ENCODE measurements at places on chromosomes 2 and 18.

DNA sequence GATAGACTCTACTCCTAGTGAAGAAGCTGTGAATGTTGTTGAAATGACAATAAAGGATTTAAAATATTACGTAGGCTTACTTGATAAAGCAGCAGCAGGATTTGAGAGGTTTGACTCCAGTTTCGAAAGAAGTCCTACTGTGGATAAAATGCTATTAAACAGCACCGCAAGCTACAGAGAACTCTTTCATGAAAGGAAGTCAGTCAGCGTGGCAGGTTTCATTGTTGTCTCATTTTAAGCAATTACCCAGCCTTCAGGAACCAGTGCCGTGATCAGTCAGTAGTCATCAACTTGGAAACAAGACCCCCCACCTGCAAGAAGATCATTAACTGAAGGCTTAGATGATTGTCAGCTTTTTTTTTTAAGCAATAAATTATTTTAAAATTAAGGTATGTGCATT, 14.0 kb downstream of the USP14 start:
- no peaks in the 10 kb centered on the region for H3K27me3 ChIP-seq
- no peak overlapping the region for H3K27ac ChIP-seq
- H3K36me3 ChIP-seq = peaks cover 30% of the 10 kb centered on the region
- H3K4me1 ChIP-seq = peaks cover 2% of the 10 kb centered on the region

GRCh38 chr2:158730621-158731140, 64.4 kb upstream of the DAPL1 start:
- peaks cover 6% of the 10 kb centered on the region for H3K4me1 ChIP-seq
- no peak overlapping the region for H3K27ac ChIP-seq
- H3K4me3 ChIP-seq = no peak overlapping the region
- DNase-seq = no peak
- peaks cover 32% of the 10 kb centered on the region for H3K27me3 ChIP-seq

GRCh38 chr18:35193316-35193715, 47.5 kb upstream of the ZNF397 start:
- no peak overlapping the region for H3K27ac ChIP-seq
- H3K27me3 ChIP-seq = peaks cover 2% of the 10 kb centered on the region
- no peak overlapping the region for H3K4me3 ChIP-seq
- no peaks in the 10 kb centered on the region for H3K4me1 ChIP-seq
- no peaks in the 10 kb centered on the region for H3K36me3 ChIP-seq

GRCh38 chr2:70188460-70188859, 2.4 kb downstream of the C2orf42 start:
- H3K27ac ChIP-seq = no peak overlapping the region
- H3K27me3 ChIP-seq = no peaks in the 10 kb centered on the region
- no peaks in the 10 kb centered on the region for H3K36me3 ChIP-seq
- no peak overlapping the region for H3K4me3 ChIP-seq

DNA sequence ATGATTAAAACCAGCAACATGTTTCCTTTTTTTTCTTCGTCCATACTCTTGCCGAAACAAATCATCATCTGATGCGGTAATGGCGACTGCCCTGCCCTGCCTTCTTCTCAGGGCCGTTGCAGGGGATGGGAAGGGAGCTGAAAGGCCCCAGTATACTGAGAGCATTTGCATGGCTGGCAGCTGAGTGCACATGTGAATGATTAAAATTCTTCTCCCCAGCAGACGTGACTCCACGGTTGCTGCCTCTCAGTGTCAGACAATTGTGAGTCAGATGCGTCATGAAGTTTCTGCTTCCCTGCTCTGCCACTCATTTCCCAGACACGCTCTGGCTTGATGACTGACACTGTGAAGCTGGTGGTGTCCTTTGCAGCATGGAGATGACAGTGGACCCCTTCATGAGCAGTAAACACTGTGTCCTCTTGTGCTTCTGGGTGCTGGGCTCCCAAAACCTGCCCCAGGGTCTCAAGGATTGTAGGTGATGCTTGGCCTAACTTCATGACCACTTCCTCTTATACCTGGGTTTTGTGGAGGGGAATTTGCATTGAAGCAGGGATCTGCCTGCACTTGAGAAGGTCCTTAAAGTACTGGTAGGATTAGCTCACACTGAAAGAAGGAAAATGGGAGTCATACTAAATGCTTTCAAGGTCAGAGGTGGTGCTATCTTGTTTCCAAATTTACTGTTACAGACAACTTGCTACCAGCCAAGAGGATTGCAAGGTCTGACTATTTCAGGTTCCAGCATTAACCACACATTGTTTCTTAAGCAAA, 222.5 kb upstream of the COPS8 start:
- H3K4me3 ChIP-seq = no peak overlapping the region
- peaks cover 2% of the 10 kb centered on the region for H3K36me3 ChIP-seq
- H3K27me3 ChIP-seq = no peaks in the 10 kb centered on the region
- H3K4me1 ChIP-seq = peaks cover 30% of the 10 kb centered on the region
- H3K27ac ChIP-seq = peak overlapping the region; percentile 91

DNA sequence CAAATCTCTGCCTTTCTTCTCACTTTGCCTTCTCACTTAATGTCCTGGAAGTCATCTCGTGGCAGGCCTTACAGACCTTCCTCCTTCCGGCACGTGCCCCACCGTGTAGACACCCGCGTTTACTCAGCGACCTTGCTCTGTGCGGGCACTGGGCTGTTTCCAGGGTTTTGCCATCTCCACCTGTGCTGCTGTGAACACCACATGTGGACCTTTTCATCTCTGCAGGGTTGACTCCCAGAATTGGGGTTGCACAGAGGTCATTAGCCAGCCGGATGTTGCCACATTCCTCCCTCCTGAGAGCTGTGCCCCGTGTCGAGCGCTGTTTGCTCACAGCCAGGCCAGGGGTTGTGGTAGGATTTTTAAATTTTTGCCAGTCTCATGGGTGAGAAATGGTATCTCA, 25.4 kb downstream of the KCNG2 start:
- DNase-seq = no peak
- H3K27me3 ChIP-seq = peaks cover 13% of the 10 kb centered on the region
- H3K36me3 ChIP-seq = no peaks in the 10 kb centered on the region
- H3K4me3 ChIP-seq = no peak overlapping the region
- no peaks in the 10 kb centered on the region for H3K4me1 ChIP-seq

DNA sequence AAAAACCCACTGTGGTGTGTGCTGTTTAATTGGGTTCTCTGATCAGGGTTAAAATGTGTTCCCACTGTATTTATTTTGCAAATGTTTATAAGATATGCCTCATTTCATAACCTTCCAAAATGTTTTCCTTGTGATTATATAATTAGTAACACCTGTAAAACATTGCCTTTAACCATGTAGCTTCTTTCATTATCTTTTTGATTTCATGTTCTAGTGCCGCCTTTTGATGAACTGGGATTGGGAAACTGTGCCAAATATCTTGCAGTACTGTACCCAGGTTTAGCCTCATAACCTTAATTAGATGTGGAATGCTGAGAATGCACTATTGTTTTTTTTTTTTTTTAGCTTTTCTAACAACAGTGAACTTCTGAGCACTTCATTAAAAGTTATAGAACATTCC, 96.9 kb downstream of the TANC1 start:
- H3K36me3 ChIP-seq = peaks cover 24% of the 10 kb centered on the region
- H3K27me3 ChIP-seq = no peaks in the 10 kb centered on the region
- peak overlapping the region; percentile 74 for H3K27ac ChIP-seq

DNA sequence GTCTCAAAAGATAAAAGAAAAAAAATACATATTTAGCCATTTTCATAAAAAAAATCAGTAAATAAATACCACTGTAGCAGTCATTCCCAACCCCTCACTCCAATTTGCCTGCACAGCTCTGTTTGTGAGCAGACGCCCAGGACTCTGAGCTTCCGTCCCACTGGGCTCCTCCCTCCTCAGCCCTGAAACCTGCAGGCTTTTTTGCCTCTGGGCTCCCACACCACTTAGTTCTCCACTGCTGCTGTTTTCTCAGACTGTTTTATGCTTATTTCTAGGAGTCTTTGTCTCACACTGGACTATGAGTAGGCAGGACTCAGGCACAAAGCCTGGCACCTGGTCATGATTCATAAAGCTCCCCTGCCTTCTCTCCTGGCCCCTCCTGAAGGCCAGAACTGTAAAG, 6.1 kb upstream of the CXCR1 start:
- no peak for DNase-seq
- H3K27ac ChIP-seq = no peak overlapping the region
- H3K4me1 ChIP-seq = no peaks in the 10 kb centered on the region
- H3K36me3 ChIP-seq = no peaks in the 10 kb centered on the region
- H3K4me3 ChIP-seq = no peak overlapping the region

GRCh38 chr2:74418312-74418711, 3.1 kb downstream of the C2orf81 start:
- H3K36me3 ChIP-seq = no peaks in the 10 kb centered on the region
- H3K27me3 ChIP-seq = peaks cover 4% of the 10 kb centered on the region
- no peak overlapping the region for H3K4me3 ChIP-seq
- H3K4me1 ChIP-seq = peaks cover 8% of the 10 kb centered on the region
- no peak overlapping the region for H3K27ac ChIP-seq

DNA sequence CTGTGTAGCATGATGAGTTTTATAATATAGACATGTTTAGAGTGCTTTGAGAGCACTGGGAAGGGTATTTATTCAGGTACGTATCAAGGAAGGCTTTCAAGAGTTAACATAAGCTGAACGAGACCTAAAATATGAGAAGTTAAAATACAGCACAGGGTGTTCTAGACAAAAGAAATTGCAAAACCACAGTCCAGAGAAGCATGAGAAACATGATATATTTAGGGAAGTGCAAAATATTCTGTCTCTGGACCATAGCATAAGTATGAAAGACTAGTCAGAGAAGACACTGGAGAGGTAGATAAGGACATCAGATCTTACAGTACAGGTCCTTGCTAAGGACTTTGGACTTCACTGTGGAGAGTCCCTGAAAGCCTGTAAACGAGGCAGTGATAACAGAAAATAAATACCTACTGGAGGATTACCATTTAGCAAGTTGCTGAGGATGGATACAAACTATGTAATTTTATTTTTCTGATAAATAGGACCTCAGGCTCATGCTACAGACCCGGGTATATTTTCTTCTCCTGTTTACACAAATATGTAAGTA, 43.7 kb downstream of the FSIP2 start:
- H3K4me3 ChIP-seq = no peak overlapping the region
- no peak overlapping the region for H3K27ac ChIP-seq

DNA sequence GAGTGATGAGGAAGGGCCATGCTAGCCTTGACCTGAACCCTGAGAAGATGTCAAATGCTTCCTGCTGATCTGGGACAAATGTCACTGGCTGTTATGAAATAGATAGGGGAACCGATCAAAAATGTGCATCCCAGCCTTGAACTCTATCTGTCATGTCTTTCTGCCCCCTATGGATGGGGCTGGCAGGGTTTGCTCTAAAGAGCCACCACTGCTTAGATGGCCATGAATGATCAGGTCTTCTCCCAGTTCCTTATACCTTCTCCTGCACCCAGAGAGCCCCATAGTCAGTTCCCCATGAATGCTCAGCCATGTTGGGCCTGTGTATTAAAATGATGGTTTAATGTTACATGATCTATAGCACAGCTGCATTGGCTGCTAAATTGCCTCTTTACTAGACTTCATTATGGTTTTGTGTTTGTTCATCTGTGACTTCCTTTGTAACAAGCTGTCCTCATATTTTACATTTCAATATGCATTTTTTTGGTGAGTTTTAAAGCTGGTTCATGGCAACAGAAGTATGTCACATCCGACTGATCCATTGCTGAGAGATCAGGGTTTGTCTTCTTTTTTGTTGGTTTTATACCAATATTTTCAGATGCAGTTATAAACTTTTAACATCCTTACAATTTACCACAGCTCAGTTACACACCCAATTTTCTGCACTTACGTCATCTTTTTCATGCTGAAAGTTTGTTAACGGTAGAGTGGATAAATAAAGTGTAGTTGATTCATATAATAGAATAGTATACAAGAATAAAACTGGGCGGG, 56.3 kb upstream of the SMAD2 start:
- no peaks in the 10 kb centered on the region for H3K36me3 ChIP-seq
- no peak overlapping the region for H3K27ac ChIP-seq
- no peak for DNase-seq
- H3K4me3 ChIP-seq = no peak overlapping the region

DNA sequence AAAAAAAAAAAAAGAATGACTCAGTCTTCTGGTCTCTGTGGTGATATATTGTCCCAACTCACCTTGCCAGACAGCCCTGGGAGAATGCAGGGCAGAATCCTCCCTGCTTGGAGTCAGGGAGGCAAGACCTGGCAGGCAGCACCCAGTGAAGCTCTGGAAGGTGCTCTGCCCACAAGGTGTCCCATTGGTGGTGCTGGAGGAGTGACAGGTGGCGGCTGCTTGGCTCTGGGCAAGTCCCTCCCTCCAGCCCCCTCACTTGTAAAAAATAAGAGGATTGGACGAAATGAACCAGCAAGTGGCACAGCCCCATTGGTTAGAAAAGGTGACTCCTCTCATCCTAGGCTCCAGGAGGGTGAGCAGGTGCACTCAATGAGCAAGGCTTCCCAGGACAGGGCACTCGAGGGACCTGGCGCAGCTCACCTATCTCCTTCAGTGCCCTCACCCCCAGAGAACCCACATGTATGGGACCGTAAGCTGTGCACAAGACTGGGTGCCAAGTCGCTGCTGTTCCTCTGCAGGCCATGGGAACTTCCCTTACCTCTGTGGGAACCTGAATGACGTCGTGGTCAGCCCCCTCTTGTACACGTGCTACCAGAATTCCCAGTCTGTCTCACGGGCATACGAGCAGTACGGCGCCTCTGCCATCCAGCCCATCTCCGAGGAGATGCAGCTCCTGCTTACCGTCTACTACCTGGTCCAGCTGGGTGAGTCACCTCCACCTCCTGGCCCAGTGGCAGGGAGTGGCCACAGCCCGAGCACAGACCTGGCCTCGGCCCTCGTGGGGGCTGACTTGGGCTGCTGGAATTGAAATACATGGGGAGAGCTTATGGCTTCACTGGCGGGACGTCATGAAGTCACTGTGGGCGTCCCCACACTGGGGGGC, 54.6 kb downstream of the GREB1 start:
- peaks cover 15% of the 10 kb centered on the region for H3K27me3 ChIP-seq
- no peaks in the 10 kb centered on the region for H3K36me3 ChIP-seq
- no peak overlapping the region for H3K27ac ChIP-seq
- no peak overlapping the region for H3K4me3 ChIP-seq

DNA sequence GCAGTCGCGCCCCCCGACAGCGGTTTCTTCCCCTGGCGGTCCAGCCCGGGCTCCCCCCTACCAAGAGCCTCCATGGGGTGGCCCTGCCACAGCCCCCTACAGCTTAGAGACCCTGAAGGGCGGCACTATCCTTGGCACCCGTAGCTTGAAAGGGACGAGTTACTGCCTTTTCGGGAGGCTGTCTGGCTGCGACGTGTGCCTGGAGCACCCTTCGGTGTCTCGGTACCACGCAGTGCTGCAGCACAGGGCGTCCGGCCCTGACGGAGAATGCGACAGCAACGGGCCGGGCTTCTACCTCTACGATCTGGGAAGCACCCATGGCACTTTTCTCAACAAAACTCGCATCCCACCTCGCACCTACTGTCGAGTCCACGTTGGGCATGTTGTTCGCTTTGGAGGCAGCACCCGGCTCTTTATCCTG, 475 bp downstream of the SLC4A1AP start:
- H3K27ac ChIP-seq = peak overlapping the region; percentile 99
- no peaks in the 10 kb centered on the region for H3K27me3 ChIP-seq
- H3K36me3 ChIP-seq = peaks cover 36% of the 10 kb centered on the region
- H3K4me3 ChIP-seq = peak overlapping the region; percentile 97
- peaks cover 29% of the 10 kb centered on the region for H3K4me1 ChIP-seq

DNA sequence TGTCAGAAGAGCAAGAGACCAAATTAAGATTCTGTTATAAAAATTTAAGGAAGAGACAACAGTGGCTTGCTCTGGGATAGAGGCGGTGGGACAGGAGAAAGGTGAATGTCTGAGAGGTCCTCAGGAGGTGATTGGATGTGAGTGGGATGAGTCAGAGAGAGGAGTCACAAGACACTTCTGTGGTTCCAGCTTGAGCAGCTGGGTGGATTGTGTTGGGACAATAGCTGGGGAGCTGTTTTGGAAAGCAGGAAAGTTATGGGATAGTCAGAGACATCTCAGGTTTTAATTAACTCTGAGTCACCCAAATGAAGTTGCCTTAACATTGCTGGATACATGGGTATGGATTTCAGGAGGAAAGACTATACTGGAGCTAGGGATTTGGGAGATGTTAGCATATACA, 218.0 kb upstream of the TRIB2 start:
- H3K36me3 ChIP-seq = no peaks in the 10 kb centered on the region
- H3K4me3 ChIP-seq = no peak overlapping the region
- H3K4me1 ChIP-seq = peaks cover 6% of the 10 kb centered on the region
- DNase-seq = no peak

Measured in osteocyte (in vitro differentiated cells).